ENCODE measurements at places on chromosomes 2 and 18.

DNA sequence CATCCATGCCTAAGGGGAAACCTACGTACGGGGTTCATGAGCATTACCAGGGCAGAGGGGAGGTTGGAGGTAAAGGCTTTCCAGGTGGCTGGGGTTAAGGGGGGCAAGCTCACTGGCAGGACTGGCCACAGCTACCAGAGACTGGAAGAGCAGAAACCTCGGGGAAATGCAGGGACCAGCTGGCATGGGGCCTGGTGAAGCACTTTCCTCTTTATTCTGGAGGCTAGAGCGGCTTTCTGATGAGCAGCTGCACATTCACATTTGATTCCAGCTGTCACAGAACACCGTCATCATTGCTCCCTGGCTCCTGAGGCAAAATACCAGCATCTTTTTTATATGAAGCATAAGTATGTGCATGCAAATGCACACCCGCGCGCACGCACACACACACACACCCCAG is 28.7 kb upstream of the LRRC30 start:
- no peak for DNase-seq

DNA sequence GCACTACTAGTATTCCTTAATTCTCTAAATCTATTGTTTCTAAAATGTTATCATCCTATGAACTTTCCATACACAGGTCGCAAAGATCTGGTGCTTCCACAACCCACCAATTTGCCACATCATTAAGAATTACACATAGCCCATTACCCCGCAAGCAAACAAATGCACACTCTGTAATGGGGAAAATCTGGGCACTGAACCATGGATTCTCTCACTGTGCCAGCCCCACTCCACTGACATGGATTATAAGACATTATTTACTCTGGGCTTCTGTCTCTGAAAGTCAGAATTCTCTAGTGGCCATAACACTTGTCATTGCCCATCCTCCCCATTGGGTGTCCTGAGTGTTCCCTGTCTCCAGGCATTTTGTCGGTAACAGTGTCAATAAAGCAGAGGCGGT is 537.1 kb downstream of the EPHA4 start:
- no peak for DNase-seq

DNA sequence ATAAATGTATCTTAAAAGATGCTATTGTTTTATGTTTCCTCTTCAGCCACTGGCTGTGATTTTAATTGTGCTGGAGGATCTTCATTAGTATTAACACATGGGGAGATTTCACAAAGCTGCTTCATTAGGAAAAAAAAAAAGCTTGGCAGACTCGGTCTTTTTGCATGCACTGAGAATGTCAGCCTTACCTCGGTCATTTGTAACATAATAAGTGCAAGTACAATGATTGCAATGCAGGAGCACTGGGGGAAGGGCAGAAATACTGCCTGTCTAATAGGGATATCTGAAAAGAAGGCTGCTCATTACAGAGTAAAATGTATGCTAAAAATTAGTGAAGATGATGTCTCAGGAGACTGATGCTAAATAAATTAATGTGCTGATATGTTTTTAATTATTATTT is 1.3 kb upstream of the BAZ2B start:
- no peak for DNase-seq

DNA sequence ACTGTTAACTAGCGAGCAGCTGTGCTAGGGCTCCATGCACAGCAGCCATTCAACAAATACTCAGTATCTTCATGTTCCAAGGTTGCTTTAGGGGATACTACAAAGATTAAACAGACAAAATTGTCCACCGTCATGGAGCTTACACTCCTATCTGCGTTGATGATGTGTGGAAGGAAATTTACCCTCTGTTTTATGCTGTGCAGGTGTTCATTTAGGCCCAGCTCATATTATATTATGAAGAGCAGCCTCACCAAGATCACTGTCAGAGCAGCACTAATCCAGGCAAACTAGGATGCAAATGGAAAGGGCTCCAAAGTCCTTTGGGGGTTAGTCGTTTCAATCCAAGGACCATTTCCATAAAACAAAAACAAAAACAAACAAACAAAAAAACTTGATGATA is 13.4 kb upstream of the WIPF1 start:
- no peak for DNase-seq

DNA sequence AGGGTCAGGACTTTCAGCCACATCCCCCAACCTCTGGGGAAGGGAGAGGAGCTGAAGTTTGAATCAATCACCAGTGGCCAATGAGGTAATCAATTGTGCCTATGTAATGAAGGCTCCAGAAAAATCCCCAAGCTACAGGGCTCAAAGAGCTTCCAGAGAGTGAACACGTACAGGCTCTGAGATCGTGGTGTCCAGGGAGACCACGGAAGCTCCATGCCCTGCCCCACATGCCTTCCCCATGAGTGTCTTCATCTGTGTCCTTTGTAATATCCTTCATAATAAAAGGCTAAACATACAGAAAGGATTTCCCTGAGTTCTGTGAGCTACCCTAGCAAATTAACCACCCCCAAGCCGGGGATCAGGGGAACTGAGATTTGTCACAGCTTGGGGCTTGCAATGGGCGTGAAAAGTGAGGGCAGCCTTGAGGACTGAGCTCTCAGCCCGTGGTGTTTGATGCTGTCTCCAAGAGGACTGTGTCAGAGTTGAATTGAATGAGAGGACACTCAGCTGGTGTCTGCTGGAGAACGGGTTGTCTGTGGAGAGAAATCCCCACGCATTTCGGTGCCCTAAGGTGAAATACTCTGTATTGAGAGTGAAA is 25.5 kb upstream of the TUBB6 start:
- no peak for DNase-seq

- DNase-seq, result no peak
These were observed 59.3 kb upstream of the DCC start for GRCh38 chr18:52280702-52281101.

GRCh38 chr18:29512203-29512602 is 1335.3 kb upstream of the CDH2 start:
- no peak for DNase-seq

DNA sequence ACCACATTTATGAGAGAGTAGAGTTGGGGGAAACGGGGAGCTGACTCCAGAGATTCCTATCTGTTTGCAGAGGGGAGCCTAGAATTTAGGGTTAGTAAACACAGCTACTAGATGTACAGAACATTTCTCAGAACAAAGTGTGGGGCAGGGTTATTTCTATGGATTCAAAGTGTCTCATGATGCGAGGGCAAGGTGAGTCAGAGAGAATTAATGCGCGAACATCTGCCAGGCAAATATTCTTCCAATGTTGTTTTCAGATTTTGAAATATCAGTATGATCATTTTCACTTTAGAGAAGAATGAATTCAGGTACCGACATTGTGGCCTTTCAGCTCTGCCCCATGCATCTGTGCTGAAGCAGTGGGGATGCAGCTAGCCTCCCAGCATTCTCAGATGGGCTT is 2.0 kb upstream of the DSEL start:
- DNase-seq, result no peak

DNA sequence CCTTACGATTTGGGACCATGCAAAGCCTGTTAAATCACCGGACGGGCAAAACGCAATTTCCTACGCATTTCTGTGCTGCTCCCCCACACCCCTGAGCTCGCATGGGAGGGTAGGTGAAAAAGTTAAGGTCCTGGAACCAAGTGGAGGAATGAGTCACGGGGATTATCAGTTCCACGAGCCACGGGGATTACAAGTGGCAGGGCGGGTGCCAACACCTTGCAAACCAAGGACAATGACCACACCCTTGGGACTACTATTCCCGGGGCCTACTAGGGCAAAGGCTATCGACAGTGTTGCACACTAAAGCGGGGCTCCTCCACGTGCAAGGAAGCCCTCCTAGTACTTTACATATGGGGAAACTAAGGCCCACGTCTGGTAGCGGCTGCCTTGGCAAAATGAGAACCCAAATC is 447 bp downstream of the RETSAT start:
- peak; percentile 17 for DNase-seq

GRCh38 chr2:27711804-27712203 is 48.1 kb downstream of the SLC4A1AP start:
- no peak for DNase-seq

DNA sequence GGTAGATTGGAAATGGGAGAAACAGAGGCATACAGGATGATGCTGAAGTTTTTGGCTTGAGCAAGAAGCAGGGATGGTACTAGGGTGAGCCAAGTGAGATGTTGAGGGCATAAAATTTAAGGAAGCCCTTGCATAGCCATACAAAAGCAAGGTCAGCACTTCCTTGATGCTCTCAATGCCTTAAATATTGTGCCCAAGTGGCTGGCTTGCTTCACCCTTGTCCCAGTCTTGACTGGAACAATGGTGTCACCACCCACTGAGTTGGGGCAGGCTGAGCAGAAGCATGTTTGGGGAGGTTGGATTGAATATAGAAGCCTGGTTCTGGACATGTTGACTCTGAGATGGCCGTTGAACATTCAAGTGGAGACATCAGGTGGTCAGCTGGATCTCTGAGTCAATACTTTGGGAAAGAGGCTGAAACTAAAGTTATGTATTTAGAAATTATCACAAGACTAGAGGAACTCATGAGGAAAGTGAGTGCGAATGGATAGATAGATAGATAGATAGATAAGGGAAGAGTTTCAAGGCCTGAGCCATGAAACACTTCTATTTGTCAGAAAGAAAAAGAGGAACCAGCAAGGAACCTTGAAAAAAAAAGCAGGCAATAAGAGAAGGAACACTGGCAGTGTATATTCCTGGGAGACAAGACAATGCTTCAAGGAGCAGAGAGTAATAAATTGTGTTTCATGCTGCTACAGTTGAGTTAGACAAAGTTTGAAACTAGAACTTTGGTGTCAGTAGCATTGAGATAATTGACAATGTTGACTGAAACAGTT is 43.0 kb upstream of the HNMT start:
- DNase-seq, result no peak

- no peak for DNase-seq
These were observed 238.8 kb downstream of the TPGS2 start for GRCh38 chr18:36589857-36590543.

DNA sequence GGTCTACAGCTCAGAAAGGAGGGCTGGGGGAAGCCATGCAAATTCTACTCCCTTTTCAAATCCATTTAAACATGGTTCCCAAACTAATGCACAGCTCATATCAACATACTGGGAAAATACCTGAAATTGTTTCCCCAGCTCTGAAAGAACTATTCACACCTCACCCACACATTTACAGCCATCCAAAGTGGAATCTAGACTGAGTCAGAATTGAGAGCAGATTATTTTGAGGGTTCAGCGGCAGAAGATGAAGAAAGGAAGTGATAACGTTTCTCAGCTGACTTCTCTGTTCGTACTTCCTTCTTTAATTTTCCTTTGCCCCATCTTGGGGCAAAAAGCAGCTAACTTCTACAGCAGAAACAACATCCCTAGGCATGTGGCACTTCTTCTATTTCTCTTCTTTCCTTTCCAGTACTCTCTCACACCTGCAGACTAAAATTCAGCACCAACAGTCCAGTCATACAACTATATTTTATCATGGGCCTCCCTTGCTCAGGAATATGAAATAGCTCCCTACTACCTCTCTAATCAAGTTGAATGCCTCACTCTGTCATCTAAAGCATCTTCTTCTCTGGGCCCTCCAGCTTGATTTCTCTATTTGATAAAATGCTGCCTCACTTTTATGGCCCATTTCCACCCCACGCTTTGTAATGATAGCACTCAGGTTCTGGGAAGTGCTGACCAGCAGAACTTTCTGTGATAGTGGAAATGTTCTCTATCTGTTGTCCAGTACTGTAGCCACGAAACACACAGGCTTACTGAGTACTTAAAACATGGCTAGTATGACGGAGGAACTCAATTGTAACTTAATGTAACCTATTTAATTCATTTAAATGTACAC is 35.9 kb downstream of the ARHGAP25 start:
- peak; percentile 60 for DNase-seq

GRCh38 chr2:65557616-65558573 is 125.5 kb upstream of the SPRED2 start:
- DNase-seq, result no peak

- no peak for DNase-seq
These were observed 10.6 kb downstream of the CYP26B1 start for GRCh38 chr2:72136933-72137497.

DNA sequence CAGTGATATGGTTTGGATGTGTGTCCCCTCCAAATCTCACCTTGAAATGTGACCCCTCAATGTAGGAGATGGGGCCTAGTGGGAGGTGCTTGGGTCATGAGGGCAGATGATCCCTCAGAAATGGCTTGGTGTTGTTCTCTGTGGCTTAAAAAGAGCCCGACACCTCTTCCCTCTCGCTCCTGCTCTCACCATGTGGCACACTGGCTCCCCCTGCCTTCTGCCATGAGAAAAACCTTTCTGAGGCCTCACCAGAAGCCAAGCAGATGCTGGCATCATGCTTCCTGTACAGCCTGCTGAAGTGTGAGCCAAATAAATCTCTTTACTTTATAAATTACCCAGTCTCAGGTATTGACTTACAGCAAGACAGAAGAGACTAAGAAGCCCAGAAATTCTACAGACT is 357.1 kb downstream of the NRXN1 start:
- peak; percentile 1 for DNase-seq

GRCh38 chr2:6639929-6640620 is 225.6 kb downstream of the CMPK2 start:
- DNase-seq, result no peak

- no peak for DNase-seq
These were observed 13.7 kb upstream of the INO80C start for GRCh38 chr18:35511428-35511827.

DNA sequence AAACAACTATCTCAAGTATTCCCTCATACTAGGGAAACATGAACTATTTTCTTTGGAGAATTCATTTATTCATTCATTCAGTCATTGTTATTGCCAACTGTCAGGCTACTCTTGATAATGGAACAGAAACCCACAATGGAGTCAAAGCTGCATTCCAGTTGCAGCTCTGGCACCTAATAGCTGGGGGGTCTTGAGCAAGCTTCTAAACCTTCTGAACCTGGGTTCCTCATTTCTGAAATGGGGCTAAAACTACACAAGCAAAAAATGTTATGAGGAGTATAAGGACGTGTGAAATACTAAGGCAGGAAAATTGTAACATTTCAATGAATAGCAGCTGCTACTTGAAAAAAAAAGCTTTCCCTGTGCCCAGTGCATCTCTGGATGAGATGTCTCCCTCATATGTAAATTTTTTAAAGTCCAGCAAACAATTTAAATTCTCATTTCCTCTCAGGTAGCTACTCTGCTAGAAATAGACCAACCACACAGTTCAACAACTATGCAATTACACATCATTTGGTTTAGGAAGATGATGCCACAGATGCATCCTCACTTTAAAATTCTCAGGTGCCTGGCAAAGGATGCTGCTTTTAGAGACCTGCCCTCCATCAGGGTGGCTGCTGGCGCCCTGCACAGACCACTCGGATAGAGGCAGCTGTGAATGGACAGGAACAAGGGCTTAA is 38.5 kb downstream of the SPRED2 start:
- DNase-seq, result no peak

GRCh38 chr18:23032030-23032582 is 99.0 kb downstream of the RBBP8 start:
- DNase-seq, result no peak

DNA sequence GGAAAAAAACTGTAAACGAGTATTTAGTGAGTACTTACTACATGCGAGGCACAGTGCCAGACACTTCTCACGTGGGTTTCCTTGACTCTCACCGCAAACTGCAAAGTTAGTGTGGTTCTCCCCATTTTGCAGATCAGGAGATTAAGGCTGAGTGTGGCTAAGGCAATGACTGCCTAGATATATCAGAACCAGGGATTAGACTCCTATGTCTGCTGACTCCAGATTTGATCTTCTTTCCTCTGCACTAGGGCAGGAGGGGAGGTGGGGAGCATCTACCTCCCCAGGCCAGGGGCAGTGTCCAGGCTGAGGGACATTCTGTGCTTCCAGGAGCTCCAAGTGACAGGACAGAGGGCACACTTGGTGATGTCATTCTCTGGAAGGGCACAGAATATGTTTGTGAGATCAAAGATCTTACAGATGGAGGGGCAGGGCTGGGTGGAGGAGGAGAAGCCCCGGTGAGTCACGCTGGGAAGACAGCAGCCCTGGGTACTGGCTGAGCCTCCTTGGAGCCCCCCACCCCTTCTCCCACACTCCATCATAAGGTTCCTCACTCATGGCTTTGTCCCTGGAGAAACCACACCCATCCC is 92.4 kb downstream of the RHOB start:
- DNase-seq, result peak; percentile 28

Data from activated CD4-positive, alpha-beta T cell treated with anti-CD3 and anti-CD28 coated beads, Interleukin-2, Interleukin-4, amounts not matched to agents 100 ng/mL and 50 ng/mL, durations not matched to agents 16 hours and 8 hours (primary cell).